A549 treated with RU486 at 1 μM for 4 hours (cell line): ENCODE measurements at places on chromosomes 7 and 10. TPM values are rescaled to one million over a fixed set of nuclear protein-coding genes. Genes with fewer than 3 reads are reported as not detected.

DOCK4 gene
- total RNA-seq = 2.5 to 6.0 TPM (median 5.4 TPM) in 5 replicates

FAM25G gene
- total RNA-seq = 0.88 to 1.1 TPM (median 0.95 TPM) in 3 of 5 replicates, not detected in the others

RNF133 gene
- not detected in 5 replicates for total RNA-seq

GCK gene
- not detected in 5 replicates for total RNA-seq

ERVW-1 gene
- not detected in 5 replicates for total RNA-seq

ADRA2A gene
- 0.05 to 0.07 TPM (median 0.06 TPM) in 4 of 5 replicates, not detected in the other for total RNA-seq

CDC123 gene
- total RNA-seq = 123 to 195 TPM (median 136 TPM) in 5 replicates
